ENCODE measurements at places on chromosomes 6 and 20.

DNA sequence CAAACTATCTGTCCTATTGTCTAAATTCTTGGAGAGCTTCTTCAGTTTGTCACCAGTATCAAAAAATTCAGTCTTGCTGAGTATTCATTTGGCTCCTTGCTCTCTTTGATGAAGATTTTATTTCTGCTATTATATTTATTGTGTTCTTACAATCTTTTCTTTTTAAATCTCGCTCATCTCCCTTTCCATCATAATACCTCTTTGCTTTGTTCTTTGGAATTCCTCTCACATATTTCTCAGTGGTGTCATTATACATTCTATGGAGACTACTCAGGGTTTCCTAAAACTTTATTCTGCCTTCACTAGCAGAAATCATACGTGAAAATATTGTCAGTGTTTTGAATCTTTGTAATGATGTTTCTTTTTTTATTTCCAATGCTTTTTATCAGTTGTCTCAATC, 445.2 kb upstream of the ID4 start:
- DNase-seq: no peak

- DNase-seq: no peak
These were observed 31.8 kb downstream of the RNF146 start for GRCh38 chr6:127298475-127298874.

- no peak for DNase-seq
These were observed 142.3 kb downstream of the TBXT start for GRCh38 chr6:166025149-166025898.

- DNase-seq: no peak
These were observed 47.9 kb downstream of the KCNK5 start for GRCh38 chr6:39181333-39181732.

- DNase-seq: no peak
These were observed 70.8 kb upstream of the DYNLRB1 start for GRCh38 chr20:34445177-34446065.

Data from hematopoietic multipotent progenitor cell treated with erythropoietin and hydrocortisone succinate and interleukin-3 and kit ligand, for 6 days (in vitro differentiated cells).